Activated T-helper 9 cell treated with anti-CD3 and anti-CD28 coated beads, Interleukin-2, amount 50 U/mL, for 16 hours (primary cell): ENCODE measurements at places on chromosomes 4 and X.

DNA sequence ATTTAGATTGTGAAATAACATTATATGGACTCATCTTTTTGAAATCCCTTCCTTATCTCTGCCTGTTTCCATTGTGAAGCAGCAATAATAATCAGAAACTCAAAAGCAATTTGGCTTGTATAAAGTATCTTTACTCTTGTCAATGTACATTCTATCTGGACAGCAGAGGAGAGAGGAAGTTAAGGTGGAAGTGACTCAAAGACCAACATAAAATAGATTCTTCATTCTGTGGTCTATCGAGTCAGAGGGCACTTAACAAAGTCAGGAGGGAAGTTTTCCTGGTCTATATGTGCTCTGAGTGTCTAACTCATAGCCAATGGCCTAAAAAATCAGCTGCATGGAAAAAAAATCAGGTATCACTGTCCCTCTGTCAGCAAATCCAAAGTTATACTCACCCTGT lies 155.5 kb downstream of the EMCN start:
- DNase-seq = no peak

DNA sequence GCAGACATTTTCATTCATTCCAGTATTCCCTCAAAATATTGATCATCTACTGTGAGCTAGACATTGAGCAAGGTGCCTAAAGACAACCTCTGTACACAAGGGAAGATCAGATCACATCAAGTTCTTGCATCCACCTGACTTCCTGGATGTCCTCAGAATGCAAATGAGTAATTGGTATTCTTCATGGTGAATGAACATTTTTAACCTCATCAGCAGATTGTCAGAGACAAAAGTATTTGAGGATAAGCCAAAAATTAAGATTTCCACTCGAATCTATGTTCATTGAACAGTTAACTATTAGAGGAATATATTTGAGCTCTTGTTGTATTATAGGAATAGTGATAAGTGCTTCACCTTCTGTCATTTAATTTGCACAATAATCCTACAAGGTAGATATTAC lies 1.3 kb downstream of the SMARCAD1 start:
- no peak for DNase-seq

GRCh38 chrX:120485315-120485637 lies 16.2 kb upstream of the LAMP2 start:
- DNase-seq = no peak

GRCh38 chr4:143186649-143187048 lies 1.9 kb downstream of the USP38 start:
- no peak for DNase-seq

DNA sequence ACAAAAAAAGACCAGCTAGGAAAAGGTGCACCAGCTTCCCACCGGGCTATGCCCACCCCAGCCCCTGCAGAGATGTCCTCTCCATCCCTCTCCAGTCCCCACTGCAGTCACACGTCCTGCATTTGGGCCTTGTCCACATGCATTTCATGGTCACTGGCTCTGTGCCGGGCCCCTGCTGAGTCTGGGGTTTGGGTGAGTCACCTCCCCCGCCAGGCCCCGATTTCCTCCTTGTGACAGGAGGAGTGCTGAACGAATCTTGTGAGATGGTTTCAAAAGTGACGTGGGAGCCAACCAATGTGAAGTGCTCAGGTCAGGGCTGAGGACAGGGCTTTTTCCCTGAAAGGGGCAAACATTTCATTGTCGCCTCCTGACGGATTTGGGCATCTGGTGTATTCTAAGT lies 7.1 kb downstream of the CPZ start:
- no peak for DNase-seq

DNA sequence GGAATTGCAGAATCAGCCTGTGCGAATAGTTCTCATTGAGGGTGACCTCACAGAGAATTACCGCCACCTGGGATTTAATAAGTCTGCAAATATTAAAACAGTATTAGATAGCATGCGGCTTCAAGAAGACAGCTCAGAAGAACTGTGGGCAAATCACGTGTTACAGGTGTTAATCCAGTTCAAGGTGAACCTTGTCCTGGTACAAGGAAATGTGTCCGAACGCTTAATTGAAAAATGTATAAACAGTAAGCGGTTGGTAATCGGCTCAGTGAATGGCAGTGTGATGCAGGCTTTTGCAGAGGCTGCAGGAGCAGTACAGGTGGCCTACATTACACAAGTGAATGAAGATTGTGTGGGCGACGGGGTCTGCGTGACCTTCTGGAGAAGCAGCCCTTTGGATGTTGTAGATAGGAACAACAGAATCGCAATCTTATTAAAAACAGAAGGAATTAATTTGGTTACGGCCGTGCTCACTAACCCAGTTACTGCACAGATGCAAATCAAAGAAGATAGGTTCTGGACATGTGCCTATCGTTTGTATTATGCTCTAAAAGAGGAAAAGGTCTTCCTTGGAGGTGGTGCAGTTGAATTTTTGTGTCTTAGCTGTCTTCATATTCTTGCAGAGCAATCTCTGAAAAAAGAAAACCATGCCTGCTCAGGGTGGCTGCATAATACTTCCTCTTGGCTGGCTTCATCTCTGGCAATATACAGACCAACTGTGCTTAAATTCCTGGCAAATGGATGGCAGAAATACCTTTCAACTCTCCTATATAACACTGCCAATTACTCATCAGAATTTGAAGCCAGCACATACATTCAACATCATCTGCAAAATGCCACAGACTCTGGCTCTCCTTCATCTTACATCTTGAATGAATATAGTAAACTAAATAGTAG lies 10.7 kb downstream of the BBS12 start:
- DNase-seq = no peak
